ENCODE measurements at places on chromosomes 2 and 18.

GRCh38 chr18:57146956-57147636 is at the start of gene BOD1L2:
Gene BOD1L2, plus strand, starts transcription at chr18:57147087. Its CDS starts 226 bp downstream, at chr18:57147313.
- DNase-seq, result no peak

- peak; percentile 47 for DNase-seq
Observed at GRCh38 chr18:2971741-2972552, 41.0 kb downstream of the LPIN2 start.

DNA sequence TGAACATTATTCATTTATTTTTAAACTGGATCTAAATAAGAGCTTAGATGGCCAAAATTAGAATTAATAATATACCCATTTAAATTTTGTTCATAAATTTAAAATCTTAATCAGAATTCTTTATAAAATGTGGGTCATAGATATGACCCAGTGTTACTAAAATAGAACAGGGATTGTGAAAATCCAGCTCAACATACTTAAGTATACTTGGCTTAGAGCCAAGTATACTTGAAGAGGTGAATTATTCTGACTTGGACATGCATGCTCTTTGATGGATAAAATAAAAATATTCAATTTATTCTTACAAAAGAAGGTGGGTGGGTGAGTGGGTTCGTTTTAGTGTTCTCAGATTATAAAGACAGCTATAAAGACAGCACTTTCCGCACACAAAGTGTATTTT is 70.7 kb downstream of the SPOPL start:
- DNase-seq, result no peak

DNA sequence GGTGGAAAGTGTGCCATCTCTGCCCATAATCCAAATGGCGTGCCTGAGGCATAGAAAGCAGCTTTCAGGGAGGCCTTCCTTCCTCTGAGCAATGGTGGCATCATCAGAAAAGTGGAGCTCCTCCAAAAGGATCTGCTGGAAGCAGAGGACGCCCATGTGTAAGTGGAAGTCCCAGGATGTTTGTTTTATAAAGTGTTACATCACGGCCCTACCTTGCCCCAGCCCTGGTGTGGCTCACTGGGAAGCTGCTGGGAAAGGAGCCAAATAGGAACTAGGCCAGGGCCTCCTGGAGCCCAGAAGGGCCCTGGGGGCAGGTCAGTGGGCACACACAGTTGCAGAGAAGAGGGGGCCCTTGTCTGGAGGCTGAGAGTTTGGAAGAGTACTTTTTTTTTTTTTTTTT is 4.2 kb upstream of the ODC1 start:
- DNase-seq, result no peak

DNA sequence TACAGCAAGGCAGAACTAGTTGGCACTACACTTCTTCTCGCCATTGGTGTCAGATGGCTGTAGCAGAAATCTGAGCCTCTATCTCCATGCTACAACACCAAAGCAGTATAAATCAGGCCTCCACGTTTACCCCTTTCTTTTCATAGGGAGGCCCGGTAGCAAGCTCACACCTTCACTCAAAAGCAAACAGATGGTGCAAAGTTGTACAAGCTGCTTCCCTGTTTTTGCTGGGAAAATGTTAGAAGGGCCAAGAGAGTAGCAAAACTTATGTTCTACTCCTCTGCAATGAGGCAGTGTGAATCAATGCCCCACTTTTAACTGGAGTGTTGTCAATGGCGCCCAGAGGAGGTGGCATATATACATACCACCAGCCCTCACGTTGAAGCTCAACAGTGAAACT is 369.6 kb upstream of the NRXN1 start:
- DNase-seq, result no peak

DNA sequence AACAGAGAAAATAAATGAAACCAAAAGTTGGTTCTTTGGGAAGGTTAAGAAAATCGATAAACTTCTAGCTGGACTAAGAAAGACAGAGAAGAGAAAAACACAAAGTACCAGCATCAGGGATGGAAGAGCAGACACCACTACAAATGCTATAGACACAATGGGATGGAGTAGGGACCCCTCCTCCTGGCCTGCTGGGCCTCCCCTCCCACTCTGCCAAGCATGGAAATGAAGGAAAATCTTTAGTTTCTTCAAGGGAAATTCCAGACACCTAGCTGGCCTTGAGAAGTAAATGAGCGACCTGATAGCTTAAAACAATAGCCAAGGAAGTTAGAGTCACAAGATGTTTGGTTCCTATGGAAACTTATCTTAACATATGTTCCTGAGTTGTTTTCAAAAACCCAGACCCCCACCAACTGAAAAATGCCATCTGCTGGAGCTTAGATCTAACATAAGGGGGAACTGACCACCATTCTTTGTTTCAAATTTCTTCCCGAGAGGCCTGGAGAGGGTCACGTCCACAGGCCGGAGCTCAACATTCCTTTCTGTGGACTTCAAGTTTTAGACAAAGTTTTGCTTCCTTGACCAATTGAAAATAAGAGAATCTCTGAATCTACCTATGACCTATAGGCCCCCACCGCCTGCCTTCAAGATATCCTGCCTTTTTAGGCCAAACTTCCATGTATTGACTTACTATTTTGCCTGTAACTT is 101.9 kb downstream of the BIN1 start:
- no peak for DNase-seq

- DNase-seq, result no peak
Observed at GRCh38 chr2:16105669-16106281, 165.4 kb downstream of the MYCN start.

DNA sequence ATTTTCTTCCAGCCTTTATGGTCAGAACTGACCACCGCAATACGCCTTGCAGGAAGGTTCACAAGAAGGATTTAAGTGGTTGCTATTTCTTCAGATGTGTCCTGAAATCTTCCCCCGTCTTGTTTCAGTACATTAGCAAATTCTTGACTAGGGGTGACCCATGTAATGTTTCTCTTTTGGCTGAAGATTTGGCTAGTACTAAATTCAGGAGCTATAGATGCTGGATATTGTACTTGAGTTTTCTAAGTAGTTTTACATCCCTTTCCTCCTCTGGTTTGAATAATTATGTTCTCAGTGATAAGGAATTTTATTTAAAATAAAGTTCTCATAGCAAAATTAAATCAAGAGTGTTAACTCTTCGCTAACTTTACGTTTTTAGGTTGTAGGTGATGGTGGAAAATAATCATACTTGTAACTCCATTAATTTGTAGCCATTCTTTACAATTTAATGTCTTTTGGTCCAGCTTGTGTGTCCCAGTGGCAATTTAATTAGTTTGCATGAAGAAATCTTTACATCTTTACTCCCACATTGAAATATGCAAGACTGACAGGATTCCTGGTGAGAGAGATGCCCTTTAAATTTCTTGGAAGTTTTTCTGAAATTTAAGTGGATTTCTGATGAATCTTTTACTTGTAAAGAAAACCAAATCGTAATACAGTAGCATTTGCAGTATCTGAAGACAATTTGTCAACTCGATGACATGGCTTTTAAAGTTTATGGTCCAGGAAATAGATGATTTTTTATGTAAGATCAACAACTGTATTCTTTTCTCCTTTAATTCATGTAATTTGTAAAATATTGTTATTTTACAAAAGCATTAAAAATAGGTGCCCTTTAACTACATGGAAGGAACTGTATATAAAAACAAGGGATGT is 2.8 kb downstream of the PHLPP1 start:
- DNase-seq, result no peak

DNA sequence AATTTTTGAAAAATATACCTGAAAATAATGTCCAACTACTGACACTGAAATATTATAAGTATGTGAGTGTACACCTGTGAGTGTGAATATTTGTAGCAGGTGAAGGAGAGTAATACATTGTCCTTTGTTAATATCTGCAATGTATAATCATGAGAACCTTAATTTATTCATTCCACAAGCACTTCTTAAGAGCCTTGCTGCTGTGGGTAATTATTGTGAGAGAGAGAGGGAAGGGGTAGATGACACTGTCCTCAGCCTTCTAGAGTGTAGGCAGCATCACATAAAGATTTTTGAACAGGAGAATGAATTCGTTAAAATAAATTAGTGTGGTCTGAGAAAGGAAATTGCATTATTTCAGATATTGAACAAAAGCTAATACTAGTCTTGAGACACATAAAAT is 157.2 kb downstream of the MAP2 start:
- no peak for DNase-seq

GRCh38 chr2:85264471-85264870 is 63.3 kb downstream of the TGOLN2 start:
- no peak for DNase-seq

- DNase-seq, result peak; percentile 27
Observed at GRCh38 chr2:26299471-26300101, 46.4 kb upstream of the SELENOI start.

- no peak for DNase-seq
Observed at GRCh38 chr2:180010701-180011100, 3.6 kb upstream of the CWC22 start.

- DNase-seq, result no peak
Observed at GRCh38 chr2:142095647-142096046, 35.2 kb downstream of the LRP1B start.

DNA sequence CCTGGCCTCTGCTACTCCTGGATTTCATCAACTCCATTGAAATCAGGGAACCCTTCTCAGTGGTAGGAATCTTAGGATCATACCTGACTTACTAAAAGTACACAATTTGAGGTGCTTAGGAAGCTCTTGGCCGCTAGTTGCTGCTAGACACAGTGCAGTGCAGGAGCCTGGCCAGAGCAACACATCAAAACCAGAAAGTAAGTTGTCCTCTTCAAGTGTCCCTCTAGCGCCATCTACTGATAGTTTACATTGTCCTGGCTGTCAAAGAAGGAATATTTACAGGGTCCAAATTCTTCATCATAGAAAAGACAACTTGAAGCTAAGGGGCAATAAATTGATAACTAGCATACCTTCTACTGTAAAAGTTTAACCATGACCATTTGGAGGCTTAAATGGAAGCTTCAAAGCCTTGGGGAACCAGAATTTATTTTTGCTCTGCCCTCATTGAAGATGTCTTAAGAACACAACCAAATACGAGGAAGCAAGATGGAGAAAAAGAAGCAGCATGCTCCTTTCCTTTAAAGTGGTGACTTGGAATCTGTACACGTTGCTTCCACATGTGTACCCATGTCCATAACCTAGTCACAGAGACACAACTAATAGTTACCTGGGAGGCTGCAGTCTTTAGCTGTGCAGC is 889.1 kb upstream of the GCFC2 start:
- DNase-seq, result peak; percentile 18

GRCh38 chr2:210964141-210964764 is 407.9 kb downstream of the CPS1 start:
- no peak for DNase-seq

DNA sequence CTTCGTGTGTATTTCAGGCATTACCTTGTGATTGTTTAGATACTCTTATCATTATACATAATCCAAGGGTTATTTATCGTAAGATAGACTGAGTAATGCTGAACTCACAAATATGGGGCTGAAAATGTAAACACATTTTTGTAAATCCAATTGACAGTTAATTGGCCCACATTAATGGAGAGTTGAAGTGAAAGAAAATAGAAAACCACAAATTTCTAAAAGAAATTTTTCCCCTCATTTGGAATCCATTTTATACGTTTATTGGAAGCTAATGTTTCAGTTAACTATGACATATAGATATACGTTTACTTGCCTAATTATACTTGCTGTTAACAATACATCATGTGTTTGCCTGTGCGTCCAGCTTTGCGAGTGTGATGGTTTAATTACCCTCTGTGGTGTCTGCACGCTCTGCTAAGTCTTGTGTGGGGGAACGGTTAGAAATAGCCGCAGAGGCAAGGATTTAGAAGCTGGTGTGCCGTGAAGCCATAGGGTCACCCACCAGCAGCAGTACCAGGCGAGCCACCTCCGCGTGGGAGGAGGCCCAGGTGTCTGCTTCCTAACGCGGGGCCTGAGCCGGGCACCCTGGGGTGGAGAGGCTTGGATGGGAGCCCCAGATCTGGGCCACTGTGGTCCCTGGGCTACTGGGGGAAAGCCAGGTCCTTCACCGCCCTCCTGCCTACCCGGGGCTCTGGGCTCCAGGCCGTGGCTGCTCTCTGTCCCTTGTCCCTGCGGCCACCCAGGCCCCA is 38.0 kb downstream of the TSHZ1 start:
- no peak for DNase-seq

DNA sequence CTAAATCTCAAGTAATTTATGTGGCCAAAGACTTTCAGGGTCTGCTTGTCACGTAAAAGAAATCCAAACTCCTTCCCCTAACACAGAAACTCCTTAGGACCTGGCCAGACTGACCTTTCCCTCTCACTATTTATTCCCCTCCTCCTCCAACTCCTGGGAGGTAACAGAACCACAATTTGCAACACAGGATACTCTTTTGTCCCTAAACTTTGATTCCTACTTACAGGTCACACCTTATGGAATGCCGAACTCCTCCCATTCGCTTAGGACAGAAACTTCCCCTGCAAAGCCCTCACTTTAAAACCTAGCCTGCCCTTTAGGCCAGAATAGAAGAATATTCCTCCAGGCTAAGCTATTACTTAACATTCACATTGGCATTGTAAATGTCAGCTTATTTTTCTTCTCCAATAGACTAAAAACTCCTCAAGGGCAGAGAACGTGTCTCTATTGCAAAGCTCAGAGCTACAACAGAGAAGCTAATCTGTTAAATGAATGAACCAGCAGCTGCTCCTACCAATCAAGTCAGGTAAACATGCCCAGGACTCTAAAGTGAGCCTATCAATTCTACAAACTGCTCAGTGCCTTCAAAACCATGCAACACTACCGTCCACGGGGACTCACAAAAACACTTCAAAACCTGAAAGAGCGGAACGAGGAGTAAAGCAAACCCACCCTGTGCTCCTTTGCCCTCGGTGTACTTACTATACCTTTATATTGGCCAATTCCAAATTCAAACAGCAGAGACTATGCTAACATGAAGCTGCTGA is 6.1 kb downstream of the INO80D start:
- no peak for DNase-seq

GRCh38 chr2:190840569-190841172 is 40.0 kb upstream of the GLS start:
- DNase-seq, result no peak

GRCh38 chr2:39666491-39667101 is 879 bp downstream of the TMEM178A start:
- no peak for DNase-seq

- no peak for DNase-seq
Observed at GRCh38 chr2:37558623-37559022, 112.8 kb downstream of the CDC42EP3 start.

DNA sequence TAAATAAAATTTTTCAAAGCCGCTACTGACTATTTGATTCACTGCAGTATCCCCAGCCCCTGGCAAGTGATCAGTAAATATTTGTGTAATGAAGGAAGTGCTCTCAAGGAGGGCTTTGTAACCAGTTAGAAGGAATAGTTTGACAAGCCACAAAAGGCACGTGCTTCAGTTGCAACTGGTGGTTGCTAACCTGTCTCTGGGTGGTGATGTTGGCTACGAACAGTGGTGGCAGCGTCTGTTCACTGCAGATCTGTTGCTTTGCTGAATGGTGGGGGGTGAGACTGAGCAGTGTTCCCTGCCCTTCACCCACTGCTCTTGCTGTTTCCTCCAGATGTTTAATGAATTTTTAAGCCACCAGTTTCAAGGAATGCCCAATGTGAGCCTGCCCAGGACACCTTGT is 73.9 kb upstream of the SIX2 start:
- DNase-seq, result no peak

GRCh38 chr2:84829693-84830092 is 51.2 kb downstream of the TRABD2A start:
- DNase-seq, result no peak

GRCh38 chr2:158321264-158321663 is 135.3 kb downstream of the CCDC148 start:
- no peak for DNase-seq
